Fibroblast of lung (primary cell): ENCODE measurements at places on chromosomes 5 and 9. TPM values are rescaled to one million over a fixed set of nuclear protein-coding genes. Genes with fewer than 3 reads are reported as not detected.

GRCh38 chr9:127776924-127777289 lies 1.6 kb downstream of the SH2D3C start:
- no peak for DNase-seq
- H3K27ac ChIP-seq: no peak overlapping the region
- no peaks in the 10 kb centered on the region for H3K36me3 ChIP-seq
- H3K4me1 ChIP-seq: no peaks in the 10 kb centered on the region

ENHO gene
- under 0.01 TPM in 1 of 2 replicates, not detected in the other for total RNA-seq

OMD gene
- total RNA-seq: under 0.01 and 0.17 TPM in 2 replicates

GRCh38 chr9:7507026-7507425 lies 292.6 kb downstream of the DMAC1 start:
- no peak for DNase-seq
- H3K4me1 ChIP-seq: no peaks in the 10 kb centered on the region
- H3K27ac ChIP-seq: no peak overlapping the region

DNA sequence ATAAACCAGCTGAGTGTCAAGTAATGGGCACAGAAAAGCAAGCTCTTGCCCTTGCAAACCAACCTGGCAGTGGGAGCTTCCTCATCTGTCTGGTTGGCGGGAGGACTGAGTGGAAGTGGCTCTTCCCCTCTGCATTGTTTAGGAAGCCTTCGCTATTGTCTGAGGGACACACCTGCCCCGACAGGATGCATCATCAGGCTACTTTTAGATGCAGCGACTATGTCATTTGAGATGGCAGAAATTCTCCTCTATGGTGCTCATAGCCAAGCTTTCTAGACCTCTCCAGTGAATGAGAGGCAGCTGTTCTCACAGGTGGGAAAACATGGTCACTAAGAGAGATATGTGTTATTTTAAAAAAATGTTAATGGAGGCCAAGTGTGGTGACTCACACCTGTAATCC lies 104.0 kb downstream of the DOCK8 start:
- no peaks in the 10 kb centered on the region for H3K36me3 ChIP-seq
- no peak for DNase-seq
- no peak overlapping the region for H3K27ac ChIP-seq

GRCh38 chr5:40483316-40483715 lies 196.4 kb upstream of the PTGER4 start:
- H3K4me3 ChIP-seq: no peak overlapping the region
- no peaks in the 10 kb centered on the region for H3K36me3 ChIP-seq
- H3K27ac ChIP-seq: no peak overlapping the region
- no peaks in the 10 kb centered on the region for H3K27me3 ChIP-seq

- H3K36me3 ChIP-seq: no peaks in the 10 kb centered on the region
- no peak overlapping the region for H3K27ac ChIP-seq
- no peaks in the 10 kb centered on the region for H3K4me1 ChIP-seq
- no peak overlapping the region for H3K4me3 ChIP-seq
- H3K27me3 ChIP-seq: no peaks in the 10 kb centered on the region
- no peak for DNase-seq
Measured at GRCh38 chr9:68426755-68427154, 70.3 kb downstream of the PGM5 start.

DNA sequence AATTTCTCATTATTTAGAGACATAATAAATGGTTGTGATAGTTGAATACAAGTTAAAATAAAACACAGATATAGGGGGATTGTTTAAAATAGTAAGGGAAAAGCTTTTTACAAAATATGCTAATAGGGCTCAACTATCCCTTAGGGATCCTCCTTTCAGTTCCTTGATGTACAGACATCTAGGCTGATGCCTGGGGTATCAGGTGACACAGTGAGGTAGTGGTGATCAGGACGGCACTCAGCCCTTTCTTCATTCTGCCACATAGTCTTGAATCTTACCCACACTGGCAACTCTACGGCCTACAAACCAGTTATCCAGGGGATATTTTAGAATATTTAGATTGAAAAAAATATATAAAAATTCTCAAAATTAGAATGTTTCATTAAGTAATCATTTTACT lies 12.5 kb upstream of the SLC35D2 start:
- no peak overlapping the region for H3K4me3 ChIP-seq
- H3K27me3 ChIP-seq: no peaks in the 10 kb centered on the region
- no peaks in the 10 kb centered on the region for H3K36me3 ChIP-seq
- H3K4me1 ChIP-seq: peaks cover 3% of the 10 kb centered on the region
- DNase-seq: no peak
- no peak overlapping the region for H3K27ac ChIP-seq

DNA sequence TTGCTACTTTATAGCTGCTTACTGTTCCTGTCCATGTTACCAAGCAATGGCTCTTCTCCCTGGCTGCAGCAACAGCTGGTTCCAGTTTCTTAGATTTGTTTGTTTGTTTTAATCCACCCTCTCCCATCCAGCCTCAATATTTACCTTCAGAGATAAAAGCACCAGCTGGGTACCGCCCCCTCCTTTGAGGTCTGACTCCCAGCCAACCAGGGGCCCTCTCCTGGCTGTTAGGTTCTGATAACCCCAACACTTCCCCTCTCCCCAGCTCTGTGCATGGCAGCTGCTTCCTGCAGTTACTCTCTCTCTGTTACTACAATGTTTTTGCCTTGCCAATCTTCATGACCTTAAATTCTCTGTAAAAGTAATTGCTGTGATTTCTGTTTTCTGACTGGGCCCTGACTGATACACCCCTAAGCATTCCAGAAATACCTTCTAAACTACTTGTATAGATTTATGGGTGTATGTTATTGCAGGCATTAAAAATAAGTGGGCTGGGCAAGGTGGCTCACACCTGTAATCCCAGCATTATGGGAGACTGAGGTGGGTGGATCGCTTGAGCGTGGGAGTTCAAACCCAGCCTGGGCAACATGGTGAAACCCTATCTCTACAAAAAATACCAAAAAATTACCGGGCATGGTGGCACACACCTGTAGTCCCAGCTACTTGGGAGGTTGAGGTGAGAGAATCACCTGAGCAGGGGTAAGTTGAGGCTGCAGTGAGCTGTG lies 2.6 kb upstream of the GCNT1 start:
- H3K4me1 ChIP-seq: peaks cover 8% of the 10 kb centered on the region
- peak; percentile 77 for DNase-seq
- H3K36me3 ChIP-seq: no peaks in the 10 kb centered on the region
- no peaks in the 10 kb centered on the region for H3K27me3 ChIP-seq

TMEM171 gene
- under 0.01 and 0.83 TPM in 2 replicates for total RNA-seq

TLX3 gene
- total RNA-seq: not detected in 2 replicates

GRCh38 chr9:4852419-4852818 lies 59.7 kb downstream of the RCL1 start:
- DNase-seq: no peak
- H3K4me1 ChIP-seq: peaks cover 7% of the 10 kb centered on the region
- no peaks in the 10 kb centered on the region for H3K36me3 ChIP-seq
- no peaks in the 10 kb centered on the region for H3K27me3 ChIP-seq
- H3K27ac ChIP-seq: no peak overlapping the region

DNA sequence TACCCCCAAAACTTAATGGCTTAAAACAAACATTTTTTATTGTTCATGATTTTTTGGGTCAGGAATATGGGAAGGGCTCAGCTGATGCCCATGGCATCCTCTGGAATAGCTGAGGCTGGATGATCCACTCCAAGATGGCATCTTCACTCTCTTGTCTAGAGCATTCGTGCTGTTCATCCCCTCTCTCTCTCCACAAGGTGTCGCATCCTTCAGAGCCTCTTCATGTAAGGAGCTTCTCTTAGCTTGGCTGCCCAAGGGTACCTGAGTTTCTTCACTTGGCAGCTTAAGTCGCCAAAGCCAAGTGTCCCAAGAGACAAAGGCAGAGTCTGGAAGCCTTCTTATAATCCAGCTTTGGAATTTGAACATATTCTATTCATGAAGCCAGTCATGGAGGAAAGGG lies 294.7 kb downstream of the CHSY3 start:
- no peaks in the 10 kb centered on the region for H3K27me3 ChIP-seq
- H3K4me3 ChIP-seq: no peak overlapping the region
- no peak overlapping the region for H3K27ac ChIP-seq
- no peaks in the 10 kb centered on the region for H3K4me1 ChIP-seq
- H3K36me3 ChIP-seq: no peaks in the 10 kb centered on the region

- no peaks in the 10 kb centered on the region for H3K36me3 ChIP-seq
- no peak overlapping the region for H3K4me3 ChIP-seq
- DNase-seq: no peak
- H3K4me1 ChIP-seq: no peaks in the 10 kb centered on the region
- no peak overlapping the region for H3K27ac ChIP-seq
- H3K27me3 ChIP-seq: peaks cover 6% of the 10 kb centered on the region
Measured at GRCh38 chr9:94665613-94666012, 26.3 kb upstream of the FBP1 start.

GHR gene
- total RNA-seq: 2.3 and 5.4 TPM in 2 replicates

DNA sequence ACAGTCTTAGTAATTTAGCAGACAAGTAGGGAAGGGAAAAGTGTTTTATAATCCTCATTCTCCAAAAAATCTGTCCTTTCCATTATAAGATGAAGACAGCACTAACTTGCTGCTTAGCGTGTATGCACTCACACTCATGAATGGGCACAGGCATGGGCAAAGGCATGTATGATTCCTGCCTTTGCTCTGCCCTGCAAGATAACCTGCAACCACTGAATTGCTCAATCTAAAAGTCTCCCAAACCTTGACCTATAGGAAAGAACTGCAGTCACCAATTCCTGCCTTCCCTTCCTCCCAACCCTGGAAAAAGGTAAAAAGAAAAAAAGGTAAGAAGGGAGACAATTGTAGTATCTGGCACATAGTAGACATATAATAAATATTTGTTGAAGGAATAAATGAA lies 40.8 kb downstream of the ELL2 start:
- H3K36me3 ChIP-seq: no peaks in the 10 kb centered on the region
- no peak overlapping the region for H3K27ac ChIP-seq
- H3K27me3 ChIP-seq: no peaks in the 10 kb centered on the region
- peaks cover 2% of the 10 kb centered on the region for H3K4me1 ChIP-seq
- no peak for DNase-seq
- H3K4me3 ChIP-seq: no peak overlapping the region

SLIT3 gene
- 4.6 and 8.0 TPM in 2 replicates for total RNA-seq

DOK3 gene
- 0.99 and 2.1 TPM in 2 replicates for total RNA-seq

DNA sequence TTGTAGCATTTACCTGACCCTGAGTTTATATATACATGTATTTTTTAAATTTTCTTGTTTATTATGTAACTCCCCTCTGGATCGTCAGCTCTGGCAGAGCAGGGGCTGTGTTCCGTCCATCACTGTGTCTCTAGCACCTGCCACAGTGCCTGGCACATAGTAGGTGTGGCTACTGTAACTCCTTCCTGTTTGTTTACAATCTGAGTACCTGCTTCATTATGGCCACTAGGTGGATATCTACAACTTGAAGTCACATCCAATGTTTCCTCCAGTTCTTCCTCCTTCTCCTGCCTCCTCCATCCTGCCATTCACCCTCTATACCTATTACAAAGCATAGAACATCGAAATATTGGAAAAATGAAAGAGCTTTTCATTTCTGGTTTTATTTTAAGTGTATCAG lies 14.2 kb upstream of the PPP1R2B start:
- H3K4me1 ChIP-seq: no peaks in the 10 kb centered on the region
- no peak overlapping the region for H3K27ac ChIP-seq
- H3K4me3 ChIP-seq: no peak overlapping the region
- DNase-seq: no peak
- no peaks in the 10 kb centered on the region for H3K27me3 ChIP-seq
